ENCODE measurements at places on chromosomes 5 and 9.

GRCh38 chr9:113421726-113422125, 11.2 kb downstream of the C9orf43 start:
- DNase-seq: no peak

DNA sequence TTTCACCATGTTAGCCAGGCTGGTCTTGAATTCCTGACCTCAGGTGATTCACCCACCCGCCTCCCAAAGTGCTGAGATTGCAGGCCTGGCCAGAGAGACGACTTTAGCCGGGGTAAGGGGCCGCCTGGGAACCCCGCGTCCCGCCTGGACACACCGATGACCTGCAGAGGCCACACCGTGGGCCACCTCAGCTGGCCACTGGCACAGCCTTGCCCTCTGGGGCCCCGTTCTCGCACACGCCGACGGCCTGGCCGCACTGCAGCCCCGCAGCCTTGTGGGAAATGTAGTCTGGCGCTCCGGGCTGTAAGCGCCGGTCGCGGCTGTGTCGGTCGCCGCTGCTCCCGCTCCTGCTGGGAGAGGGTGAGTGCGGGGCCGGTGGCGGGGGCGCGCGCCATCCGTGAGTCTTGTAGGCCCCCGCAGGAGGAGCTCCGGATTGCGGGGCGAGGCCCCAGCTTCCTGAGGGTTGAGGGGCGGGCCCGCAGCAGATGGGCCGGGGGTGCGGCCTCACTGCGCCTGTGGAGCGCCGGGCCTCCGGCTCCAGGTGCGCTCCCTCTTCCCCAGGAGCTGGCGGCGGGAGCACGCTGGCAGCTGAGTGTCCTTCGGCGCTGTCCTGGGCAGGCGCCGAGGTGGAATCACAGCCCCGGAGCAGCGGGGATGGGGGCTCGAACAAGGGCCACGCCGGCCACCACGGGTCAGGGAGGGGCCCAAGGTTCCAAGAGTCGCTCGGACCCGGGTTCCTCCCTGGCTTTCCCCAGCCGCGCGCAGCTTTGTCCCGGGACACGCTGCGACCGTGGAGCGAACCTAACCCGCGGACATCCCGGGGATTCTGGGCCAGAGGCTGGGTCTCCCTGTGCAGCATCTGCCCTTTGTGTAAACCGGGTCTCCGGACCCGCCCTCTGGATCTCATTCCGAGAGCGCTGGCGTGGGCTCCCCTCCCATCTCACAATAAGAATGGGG, at the start of gene ZFP2:
ZFP2 (plus strand) TSS at position 299 of the 957 bp plus-strand sequence. CDS start 35,401 bp downstream, outside the sequence.
- DNase-seq: peak; percentile 46

- no peak for DNase-seq
Measured at GRCh38 chr9:121721058-121721350, 69.6 kb downstream of the DAB2IP start.

DNA sequence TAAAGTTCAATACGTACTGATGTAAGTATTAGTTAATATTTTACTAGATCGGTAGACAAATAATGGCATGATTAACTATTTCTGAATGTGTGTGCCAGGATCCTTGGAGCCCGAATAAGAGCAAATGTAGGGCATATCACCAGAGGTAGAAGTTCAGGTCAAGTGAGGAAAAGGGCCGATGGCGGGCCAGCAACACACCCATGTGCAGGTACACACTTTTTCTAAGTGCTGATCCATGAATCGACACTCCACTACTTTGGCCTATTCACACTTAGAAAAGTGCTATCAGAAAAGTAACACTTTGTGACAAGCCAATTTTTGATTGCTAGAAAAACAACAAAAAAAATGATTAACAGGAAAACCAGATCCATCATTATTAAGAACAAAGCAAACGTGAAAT, 150.3 kb downstream of the AUH start:
- DNase-seq: no peak

- no peak for DNase-seq
Measured at GRCh38 chr9:118561051-118561450, 808.2 kb downstream of the BRINP1 start.

- no peak for DNase-seq
Measured at GRCh38 chr9:118670011-118670953, 699.0 kb downstream of the BRINP1 start.

All from C1 segment of cervical spinal cord (tissue), 14 donors.